ENCODE measurements at places on chromosomes 5 and 9.

DNA sequence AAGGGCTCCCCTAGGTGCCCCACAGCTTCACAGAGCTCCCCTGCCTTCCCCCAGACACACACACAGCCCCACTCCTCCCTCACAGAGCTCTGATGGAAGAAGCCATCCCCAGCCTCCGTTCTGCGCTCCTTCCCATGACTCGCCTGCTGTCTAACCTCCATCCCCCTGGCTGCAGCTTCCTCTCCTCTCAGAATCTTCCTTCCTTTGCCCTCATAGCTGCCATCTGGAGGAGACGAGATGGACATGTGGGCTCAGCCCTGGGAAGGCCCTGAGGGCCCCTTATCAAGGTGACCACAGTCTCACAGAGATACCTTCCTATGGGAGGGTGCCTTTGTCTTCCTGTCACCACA, 94.3 kb downstream of the PCDH1 start:
- no peak for DNase-seq

DNA sequence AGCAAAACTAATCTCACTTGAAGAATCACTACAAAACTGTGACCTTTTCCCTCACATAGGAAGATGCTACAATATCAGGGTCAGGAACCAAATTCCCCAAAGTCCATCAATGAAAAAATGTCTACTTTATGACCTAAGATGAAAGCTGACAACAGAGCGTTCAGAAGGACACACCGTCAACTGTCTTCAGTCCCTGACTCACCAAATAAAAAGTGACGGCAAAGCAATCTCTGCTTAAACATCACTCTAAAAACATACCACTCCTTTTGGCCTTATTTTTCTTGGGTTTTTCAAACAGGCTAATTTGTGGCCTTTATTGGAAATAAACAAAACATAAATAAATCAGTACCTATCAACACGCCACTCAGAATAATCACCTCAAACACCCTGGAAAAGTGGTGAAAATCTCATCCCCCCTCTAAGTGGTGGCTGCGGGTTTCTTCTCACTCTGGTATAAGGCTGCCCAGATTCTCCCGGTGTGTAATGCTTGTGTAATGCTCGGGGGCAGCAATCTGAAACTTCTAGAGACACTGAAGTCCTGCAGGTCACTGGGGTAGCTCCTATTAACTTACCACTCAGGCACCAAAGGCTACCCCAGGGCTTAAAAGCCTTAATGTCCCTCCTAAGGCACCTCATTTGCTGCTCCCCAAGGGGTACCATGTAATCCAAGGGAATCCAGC, 29.5 kb downstream of the SEMA4D start:
- no peak for DNase-seq

DNA sequence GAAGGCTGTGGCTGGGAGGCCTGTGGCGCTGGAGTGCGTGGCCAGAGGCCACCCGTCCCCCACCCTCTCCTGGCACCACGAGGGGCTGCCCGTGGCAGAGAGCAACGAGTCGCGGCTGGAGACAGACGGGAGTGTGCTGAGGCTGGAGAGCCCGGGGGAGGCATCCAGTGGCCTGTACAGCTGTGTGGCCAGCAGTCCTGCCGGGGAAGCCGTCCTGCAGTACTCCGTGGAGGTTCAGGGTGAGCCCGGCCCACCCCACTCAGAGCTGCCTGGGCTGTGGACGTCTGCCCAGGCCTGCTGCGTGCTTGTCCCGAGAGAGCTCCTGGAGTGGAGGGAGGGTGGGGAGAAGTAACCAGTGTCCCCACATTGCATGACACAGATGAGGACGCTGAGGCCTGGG, 89.2 kb downstream of the HMCN2 start:
- DNase-seq = no peak

DNA sequence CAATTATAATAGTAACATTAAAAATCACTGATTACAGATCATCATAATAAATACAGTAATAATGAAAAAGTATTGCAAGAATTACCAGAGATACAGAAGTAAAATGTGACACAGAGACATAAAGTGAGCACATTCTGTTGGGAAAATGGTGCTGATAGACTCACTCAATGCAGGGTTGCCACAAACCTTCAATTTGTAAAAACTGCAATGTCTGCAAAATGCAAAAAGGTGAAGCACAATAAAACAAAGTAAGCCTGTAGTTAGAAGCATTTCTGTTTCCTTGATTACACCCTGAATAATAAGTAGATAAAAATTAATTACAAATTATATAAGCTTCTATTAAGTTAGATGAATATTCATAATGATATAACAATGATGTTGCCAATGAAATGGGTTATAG, 736.2 kb upstream of the CHD1 start:
- no peak for DNase-seq

DNA sequence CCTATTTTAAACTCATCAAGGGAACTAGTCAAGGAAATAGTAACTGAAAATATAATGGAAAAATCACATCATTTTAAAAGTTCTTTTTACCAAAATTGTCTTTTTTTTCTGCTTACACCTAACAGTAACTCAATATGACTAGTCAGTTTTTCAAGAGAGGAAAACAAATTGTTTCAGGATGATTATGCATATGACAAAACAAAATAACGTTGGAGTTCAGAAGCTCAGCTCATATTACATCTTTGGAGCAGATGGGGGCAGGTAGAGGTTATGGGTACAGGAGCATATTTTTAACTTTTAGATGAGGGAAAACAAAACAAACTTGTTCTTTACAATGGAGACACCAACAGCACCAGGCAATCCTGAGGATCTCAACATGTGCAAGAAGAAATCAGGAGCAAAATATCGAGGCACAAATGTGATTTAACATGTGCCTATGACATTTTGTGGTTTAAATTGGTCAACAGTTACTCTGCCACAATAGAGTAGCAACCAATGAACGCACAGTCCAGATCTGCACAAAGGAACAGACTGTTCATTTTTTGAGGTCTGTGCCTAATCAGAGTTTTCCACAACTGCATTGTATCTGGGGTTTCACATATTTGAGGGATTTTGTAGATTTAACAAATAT, 659.0 kb downstream of the ANXA1 start:
- no peak for DNase-seq

All from 8988T (cell line).